ENCODE measurements at places on chromosomes 2 and 18.

DNA sequence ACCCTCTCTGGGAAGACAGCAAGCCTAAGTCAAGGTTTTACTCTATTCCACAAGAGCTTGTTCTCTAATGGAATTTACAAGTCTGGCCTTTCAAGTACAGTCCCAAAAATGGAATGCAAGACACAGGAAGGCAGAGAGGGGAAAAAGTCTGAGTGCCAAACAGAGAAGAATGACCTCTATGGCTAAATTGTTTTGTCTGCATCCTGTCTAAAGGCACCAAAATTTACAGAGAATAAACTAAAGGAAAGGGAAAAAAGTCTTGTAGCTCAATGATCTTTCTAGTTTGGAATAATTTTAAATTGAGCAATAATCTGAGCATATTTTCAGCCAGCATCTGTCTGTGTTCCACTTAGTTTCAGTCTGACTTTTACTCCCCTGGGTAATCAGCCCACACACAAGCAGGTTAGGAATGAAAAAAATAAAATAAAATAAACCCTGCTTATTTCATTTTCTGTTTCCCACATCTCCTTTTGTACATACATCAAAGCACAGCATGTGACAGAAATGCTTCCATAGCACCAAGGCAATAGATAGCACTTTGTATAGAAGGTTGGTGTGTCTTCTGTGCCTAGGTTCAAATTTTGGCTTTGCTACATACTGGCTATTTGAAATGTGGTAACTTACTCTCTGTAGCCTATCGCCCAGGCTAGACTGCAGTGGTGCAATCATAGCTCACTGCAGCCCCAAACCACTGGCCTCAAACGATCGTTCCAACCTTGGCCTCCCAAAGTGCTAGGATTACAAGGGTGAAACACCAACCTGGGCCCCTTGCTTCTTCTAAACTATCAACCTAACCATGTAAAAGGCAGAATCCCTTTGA lies 105.1 kb downstream of the SLC8A1 start:
- no peak for DNase-seq

DNA sequence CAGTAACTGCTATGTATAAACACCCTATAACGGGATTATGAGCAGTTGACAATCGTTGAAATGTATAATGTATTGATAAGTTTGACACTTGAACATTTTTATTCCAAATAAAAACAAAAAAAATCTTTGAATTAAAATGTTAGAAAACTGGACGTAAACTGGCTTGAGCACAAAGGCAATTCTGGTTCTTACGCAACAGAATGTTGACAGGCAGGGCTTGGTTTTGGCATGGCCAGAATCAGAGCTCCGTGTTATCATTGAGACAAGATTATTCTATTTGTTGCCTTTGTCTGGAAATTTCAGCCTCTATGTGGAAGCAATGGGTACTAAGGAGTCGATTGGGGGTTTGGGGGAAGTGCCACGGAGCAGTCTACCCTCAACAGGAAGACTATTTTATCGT lies 1028.6 kb upstream of the ZEB2 start:
- DNase-seq: no peak

DNA sequence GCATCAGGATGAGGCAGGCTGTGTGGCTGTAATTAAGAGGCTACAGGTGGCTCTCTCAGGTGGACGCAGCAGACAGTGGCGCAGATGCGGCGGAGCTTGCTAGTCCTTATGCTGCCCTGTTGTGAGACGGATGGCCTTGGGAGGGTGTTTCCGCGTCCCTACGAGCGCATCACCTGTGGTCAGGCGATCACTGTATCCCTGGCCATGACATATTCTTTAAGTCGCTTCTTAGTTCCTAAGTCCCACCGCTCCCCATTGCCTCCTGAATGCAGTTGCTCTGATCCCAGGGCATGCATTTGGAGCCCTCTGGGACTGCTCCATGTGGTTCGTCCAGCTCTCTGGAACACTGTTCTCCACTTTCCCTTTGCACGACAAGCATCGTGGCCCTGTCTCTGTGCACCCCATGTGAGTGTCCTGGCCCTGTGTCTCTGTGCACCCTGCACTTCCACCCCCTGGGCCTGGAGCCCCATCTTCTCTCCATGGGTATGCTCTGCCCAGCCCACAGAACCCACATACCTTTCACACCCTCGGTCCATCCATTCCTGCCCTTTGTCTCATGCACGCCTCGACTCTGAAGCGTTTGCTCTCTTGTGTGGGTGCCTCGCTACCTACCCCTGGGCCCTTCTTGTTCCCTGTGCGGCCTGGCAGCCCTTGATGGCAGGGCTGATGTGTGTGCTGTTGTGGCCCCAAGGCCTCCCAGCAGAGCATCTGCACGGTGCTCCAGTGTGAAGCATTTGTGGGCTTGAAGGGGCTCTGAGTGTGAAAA lies 74.4 kb downstream of the SH3RF3 start:
- no peak for DNase-seq

GRCh38 chr18:45008694-45009413 lies 328.2 kb downstream of the SETBP1 start:
- DNase-seq: no peak

GRCh38 chr2:218983263-218983933 lies 1.6 kb downstream of the FEV start:
- no peak for DNase-seq

DNA sequence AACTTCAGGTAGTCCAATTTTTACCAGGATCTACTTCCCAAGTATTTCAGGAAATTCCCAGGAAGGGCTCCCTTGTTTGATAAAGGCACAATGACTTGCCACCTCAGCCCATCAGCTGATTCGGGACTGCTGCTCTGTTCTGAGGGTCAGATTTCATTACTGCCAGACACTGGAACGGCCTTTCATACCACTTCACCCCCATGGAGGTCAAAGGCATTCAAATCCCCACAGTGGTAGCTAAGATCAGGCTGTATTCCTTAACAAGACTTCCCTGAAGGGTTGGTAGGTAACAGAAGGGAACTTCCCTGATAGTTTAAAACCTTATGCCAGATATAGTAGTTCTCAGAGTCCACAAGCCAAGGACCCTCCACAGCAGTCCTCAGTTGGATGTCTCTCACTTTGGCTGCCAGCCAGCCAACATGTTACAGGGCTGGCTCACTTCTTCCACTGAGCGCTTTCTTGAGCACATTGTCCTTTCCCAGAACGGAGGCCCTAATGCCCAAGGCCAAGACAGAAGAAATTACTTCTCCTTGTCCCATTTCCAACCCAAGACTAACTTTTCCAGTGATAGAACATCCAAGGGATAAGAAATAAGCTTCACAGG lies 40.0 kb upstream of the GLS start:
- no peak for DNase-seq

DNA sequence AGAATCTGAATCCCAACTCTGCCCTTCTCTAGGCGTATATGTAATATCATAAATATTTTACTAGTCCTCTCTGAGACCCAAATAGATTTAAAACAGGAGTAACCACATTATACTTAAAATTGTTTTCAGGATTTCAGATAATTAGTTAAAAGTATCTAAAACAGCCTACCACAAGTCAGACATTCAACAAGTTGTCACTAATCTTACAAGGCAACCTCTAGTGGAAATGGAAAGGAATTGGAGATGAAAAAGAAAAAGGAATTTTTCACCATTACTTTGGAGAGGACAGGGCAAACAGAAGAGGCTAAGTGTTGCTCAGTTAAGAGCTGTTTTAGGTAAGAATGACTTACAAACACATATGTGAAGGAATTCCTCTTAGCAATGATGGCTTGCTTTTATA lies 11.4 kb downstream of the CUL3 start:
- no peak for DNase-seq

DNA sequence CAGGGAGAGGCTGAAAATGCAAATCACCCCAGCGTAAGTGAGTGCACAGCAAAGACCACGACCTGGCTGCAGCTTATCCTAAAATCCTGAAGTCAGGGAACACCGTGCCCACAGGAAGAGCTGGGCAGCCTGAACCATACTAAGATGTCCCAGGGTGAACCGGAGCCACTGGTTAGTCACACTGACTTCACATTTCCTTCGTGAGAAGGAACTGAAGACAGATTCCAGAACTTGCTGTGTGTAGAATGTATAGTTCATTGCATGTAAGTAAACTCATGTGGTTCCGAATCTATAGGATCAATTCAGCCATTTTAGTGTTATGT lies 84.6 kb upstream of the NDUFV2 start:
- DNase-seq: no peak

- DNase-seq: no peak
Measured at GRCh38 chr2:67290451-67291290, 106.5 kb upstream of the ETAA1 start.

- no peak for DNase-seq
Measured at GRCh38 chr2:115163572-115163971, 721.1 kb downstream of the DPP10 start.

- DNase-seq: no peak
Measured at GRCh38 chr18:14124689-14125088, 7.5 kb downstream of the ZNF519 start.

All from naive thymus-derived CD8-positive, alpha-beta T cell (primary cell).